Progenitor cell of endocrine pancreas (in vitro differentiated cells): ENCODE measurements at places on chromosomes 4 and X.

GRCh38 chr4:164485136-164485535, 268.8 kb upstream of the SMIM31 start:
- no peak for DNase-seq

DNA sequence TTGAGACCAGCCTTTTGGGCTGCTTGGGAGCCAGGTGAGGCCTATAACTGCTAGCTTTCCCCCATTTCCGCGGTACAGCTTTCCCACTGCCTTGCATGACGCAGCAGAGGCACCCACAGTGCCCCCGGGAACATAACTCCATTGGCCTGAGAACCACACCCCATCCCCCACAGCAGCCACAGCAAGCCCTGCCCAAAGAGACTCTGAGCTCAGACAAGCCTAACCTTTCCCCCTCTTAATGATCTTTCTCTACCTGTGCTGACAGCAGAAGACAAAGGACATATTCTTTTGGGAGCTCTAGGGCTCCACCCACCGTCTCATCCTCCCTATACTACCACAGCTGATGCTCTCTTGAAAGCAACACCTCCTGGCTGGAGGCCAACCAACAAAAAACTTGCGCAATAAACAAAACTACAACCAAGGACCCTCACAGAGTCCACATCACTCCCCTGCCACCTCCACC, 114.8 kb downstream of the FANCB start:
- no peak for DNase-seq

- no peak for DNase-seq
Observed at GRCh38 chrX:109974906-109975655, 27.8 kb upstream of the TMEM164 start.

DNA sequence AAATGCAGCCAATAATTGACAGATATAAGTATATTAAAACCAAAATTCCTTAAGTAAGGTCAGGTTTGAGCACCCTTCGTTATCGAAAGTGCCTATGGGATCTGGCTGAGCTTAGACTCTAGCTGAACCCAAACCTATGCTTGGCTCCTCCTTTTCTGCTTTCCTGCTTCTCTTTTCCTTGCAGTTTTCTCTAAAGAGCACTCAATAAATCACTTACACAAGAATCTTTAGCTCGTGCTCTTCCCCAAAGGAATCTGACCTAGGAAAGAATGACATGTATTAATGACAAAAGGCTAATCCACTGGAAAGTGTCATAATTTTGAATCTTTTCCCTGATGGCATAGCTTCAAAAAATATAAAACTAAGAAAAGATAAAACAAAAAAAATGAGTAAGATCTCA, 282.7 kb downstream of the DKK2 start:
- no peak for DNase-seq

GRCh38 chr4:87589531-87589930, 18.8 kb upstream of the DSPP start:
- DNase-seq = no peak

- DNase-seq = no peak
Observed at GRCh38 chr4:11264841-11265240, 163.9 kb downstream of the HS3ST1 start.
